NCI-H82 (cell line): ENCODE measurements at places on chromosomes 6 and 20.
A peak's percentile ranks its signal among the peaks of the same experiment; 100 is the strongest.

- DNase-seq, result no peak
Measured at GRCh38 chr20:59104831-59105230, 58.8 kb upstream of the ZNF831 start.

DNA sequence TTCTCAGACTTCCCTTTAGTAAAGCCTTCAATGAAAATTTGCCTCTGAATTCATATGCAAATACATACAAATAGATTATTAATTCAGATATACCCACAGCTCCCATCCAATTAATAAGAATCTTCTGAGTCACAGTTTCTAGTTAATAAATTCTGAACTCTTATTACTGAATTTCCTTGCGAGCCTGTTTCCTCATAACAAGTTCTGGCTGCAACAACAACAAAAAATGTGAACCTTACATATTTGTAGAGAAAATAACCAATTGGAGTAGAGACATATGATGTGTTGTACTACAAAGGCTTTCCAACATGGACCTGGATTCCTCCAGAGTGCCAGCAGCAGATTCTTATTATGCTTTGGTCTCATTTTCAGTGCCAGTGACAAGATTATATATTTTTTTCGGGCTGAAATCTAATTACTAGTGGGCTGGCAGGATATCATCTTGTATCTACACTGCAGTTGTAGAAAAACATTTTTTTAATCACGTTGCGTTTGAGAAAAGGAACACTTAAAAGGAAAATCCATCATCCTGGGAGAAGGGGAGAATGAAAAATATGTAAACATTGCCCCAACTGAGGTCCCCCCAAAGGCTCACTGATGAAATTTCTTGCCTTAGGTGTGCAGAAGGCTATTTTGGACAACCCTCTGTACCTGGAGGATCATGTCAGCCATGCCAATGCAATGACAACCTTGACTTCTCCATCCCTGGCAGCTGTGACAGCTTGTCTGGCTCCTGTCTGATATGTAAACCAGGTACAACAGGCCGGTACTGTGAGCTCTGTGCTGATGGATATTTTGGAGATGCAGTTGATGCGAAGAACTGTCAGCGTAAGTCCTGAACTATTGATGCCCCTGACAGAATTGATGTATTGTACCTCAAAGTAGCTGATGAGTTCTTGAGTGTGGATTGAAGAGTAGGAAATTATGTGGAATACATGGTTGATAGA lies 404.6 kb downstream of the LAMA2 start:
- no peak for DNase-seq

- no peak for DNase-seq
Measured at GRCh38 chr6:127383988-127384387, 40.6 kb upstream of the ECHDC1 start.

DNA sequence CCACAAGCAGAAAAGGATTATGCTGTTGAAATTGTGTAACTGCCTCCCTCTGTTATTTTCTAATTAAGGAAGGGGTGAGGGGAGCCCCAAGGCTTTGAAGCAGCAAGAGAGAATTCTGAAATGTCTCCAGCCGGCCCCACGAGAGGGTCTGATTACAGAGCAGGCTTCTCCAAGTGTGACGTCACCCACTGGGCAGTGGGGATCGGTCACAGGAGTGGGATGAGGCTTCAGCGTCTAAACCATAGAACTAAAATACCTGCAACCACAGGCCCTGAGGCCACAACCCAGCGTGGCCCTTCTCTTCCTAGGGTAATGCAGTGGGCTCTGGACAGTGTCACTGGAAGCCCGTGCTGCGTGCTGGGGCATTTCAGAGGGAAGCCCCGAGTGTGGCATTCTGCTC lies 38.6 kb upstream of the APCDD1L start:
- no peak for DNase-seq

- DNase-seq, result no peak
Measured at GRCh38 chr6:122751326-122751725, 28.2 kb upstream of the FABP7 start.

DNA sequence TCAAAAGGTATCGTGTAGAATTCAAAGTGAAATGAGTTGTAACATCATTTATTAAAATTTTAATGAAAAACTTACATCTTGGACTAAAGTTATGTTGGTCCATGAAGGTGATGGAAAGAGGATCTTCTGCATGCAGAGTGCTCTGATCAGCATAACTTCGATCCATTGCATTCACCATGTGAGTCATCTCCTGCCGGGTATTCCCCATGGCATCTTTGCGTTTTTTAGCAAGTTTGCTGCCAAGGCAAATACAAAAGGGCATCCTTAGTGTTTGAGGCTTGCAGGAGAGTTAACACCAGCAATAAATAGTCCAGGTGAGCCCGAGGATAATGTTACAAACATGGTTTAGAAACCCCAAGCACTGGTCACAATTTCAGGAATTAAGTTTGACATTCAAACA lies 104.2 kb upstream of the THEMIS start:
- no peak for DNase-seq

GRCh38 chr6:40504274-40504673 lies 82.9 kb downstream of the LRFN2 start:
- DNase-seq, result no peak

DNA sequence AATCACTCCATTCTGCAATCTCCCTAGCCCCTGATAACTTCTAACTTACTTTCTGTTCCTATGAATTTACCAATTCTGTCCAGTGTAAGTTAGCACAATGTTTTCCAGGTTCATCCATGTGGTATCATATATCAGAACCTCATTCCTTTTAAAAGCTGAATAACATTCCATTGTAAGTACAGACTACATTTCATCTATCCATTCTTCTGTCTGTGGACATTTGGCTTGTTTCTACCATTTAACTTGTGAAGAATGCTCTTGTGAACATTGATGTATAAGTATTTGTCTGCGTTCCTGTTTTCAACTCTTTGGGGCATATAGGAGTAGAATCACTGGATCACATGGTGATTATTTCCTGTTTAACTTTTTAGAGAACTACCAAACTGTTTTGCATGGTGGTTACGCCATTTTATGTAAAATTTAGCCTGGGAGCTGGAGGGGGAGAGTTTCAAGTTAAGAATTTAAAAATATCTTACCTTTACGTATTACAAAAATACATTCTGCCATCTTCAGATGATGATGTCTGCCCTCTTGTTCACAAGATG lies 156.5 kb downstream of the BTBD3 start:
- no peak for DNase-seq

DNA sequence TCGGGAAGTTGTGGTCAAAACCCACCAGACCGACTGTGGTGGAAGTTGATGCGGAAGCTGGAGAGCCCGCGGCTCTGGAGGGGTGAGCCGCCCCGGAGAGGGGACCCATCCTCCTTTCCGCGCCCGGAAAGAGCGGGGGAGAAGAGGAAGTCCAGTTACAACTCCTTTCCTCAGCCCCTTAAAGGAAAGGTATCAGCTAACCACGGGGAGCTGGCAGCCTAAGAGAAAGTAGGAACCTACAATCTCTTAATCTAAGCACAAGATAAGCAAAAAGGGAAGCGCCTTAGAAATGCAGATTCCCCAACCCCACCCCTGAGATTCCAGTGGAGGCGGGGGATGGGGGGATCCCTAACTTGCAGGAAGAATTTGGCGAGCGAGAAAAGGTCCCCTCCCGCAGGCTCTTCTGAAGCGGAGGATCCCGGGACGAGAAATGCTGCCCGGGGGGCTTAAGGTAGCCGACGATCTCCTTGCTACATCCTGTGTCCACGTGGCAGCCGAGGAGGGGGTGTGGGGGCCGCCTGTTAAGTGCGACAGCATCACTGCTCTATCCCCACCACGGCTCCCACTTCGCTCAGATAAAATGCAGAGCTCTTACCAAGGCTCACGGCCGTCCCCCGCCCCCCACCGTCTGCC lies 87.5 kb downstream of the ZFP64 start:
- peak; percentile 29 for DNase-seq

DNA sequence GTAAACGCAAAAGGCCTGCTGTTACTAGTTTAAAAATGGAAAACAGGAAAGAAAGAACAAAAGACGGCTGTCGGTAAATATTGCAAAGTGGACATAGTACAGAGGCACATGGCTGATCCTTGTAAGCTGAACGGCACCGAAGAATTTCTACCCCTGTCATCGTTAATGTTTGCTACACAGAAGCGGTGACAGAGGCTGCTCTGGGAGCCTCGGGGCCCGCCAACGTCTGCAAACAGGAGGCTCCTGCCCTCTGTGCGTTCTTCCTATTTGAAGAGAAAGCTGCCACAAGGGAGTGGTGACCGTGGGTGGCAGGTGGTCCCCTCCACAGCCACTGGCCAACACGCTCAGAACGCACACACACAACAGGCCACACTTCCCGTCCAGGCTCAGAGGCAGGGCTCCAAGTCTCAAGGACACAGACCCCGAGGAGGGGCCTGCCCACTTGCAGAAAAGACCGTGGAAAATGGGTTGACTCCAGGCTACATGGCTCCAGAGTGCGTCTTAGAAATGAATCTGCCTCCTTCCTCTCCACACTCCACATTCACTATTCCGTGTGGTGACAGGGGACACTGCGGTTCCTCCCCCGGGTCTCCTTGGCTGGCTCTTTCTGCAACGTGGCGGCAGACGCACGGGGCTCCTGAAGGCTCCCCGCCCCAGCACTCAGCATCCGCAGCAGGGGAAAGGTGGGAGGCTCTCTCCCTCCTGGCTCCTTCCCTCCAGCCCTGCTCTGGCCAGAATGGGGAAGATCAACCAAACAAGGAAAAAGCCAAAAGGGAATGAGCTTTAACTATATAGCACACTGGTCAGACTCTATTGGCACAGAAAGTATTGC lies 64.5 kb downstream of the GMPR start:
- DNase-seq, result no peak

DNA sequence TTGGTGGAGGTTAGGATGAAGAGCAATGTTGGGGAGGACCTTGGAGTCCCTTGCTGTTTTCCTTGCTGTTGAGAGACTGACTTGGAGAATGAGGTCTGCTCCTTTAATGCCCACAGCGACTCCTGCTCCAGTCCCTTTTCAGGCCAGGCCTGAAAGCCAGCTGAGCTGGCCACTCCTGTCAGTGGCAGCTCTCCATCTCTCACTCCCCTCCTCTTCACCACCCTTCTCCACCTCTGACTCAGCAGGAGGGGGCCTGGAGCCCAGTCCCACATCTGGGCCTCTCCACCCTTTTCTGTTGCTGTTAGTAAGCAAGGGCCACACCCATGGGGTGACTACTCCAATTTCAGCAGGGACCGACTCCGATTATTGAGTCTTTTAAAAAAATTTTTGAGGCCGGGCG lies 2.2 kb downstream of the SNX21 start:
- no peak for DNase-seq

DNA sequence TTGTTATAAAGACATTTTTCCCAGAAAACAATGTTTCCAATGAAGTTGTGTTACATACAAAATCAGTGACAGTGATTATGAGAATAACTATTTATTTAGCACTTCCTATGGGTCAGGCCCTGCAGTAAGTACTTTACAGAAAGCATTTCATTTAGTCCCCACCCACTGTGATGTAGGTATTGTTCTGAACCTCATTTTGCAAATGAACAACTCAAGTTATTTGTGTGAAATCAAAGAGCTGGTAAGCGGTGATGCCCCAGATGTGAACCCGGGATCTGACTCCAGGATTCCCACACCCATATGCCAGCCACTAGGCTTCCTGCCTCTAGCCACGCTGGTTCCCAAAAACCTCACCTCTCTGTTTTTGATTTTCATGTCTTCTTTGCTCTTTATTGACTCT lies 30.9 kb downstream of the FAXC start:
- no peak for DNase-seq

DNA sequence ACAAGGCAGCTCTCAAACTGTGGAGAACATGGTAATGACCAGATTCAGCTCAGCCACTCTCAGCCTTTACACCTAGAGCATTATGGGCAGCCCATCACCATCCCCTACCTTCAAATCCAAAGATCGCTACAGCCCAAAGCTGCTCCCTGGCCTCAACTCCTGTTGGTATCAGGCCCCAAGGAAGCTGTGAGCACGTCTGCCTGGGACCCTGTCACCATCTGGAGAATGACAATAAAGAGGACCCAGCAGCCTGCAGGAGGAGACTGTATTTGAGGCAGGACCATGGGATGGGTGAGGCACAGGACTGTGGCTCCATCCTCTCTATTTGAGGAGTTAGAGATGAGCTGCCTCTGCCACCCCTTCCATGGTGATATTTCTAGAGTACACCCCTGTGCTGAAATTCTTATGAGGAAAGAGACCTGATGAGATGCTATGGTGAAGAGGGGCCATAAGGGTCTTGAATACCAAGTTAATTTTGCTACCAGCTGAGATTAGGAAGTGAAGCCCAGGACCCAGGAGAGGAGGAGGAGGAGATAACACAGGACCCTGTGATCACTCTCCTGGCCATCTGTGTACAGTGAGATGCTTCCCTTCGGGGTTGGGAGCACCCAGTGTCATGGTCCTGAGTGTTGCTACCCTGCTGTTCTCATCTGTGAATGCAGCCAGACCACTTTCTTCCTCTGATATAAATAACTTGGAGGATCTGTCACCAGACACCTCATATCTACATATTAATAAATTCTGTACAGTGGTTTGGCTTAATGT lies 19.6 kb upstream of the MICB start:
- peak; percentile 51 for DNase-seq

GRCh38 chr6:89492025-89492640 lies 59.2 kb downstream of the ANKRD6 start:
- DNase-seq, result no peak

DNA sequence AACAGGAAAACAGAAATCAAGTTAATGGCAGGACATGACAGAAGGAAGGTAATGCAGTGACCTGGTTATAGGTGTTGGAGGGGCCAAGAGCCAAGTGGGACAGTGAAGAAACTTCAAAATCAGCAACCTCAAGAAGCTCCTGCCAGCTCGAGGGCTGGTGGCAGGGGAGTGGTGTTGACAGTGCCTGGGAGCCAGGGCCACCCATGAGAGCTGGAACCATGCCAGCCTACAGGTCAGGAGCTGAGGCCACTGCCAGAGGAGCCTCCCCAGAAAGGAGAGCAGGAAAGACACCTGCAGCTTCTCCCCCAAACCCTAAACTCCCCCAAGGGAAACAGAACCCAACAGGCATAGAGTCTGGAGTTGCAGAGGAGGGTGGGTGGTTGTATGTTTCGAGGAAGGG lies 262.1 kb downstream of the LRFN2 start:
- no peak for DNase-seq

- DNase-seq, result no peak
Measured at GRCh38 chr6:169045486-169045885, 208.2 kb downstream of the THBS2 start.

DNA sequence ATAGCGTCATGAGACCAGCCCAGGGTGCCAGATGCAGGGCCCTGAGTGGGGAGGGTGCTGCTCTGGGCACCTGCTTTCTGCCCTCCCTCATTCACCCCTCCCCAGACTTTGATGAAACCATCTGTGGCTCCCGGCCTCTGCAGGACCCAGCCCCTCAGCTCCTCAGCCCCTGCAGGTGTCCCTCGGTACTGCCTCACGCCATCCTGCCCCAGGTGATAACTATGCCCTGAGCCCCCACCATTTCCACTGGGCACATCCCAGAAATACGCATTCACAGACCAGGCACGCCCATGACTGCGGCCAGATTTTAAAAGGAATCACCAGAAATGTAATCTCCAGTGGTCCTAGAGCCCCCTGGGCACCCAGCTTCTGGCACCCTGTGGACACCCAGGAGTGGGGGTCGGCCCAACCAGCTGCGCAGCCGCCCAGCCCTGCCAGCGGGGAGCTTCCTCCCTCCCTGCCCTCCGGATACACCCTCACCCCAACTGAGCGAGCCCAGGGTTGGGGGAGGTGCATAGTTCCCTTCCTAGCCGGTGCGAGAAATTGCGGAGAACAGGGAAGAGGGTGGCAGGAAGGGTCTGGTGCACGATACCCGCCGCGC lies 615 bp upstream of the NTSR1 start:
- DNase-seq, result peak; percentile 69

- no peak for DNase-seq
Measured at GRCh38 chr6:71197780-71198179, 90.8 kb upstream of the OGFRL1 start.
